Esophagus mucosa (tissue), 1 donor: ENCODE measurements at places on chromosomes 7 and 10. TPM values are rescaled to one million over a fixed set of nuclear protein-coding genes. Genes with fewer than 3 reads are reported as not detected.

- no peak for ATAC-seq
Observed at GRCh38 chr7:133959505-133959904, 167.6 kb upstream of the LRGUK start.

GRCh38 chr7:98733036-98733435, 116.0 kb downstream of the NPTX2 start:
- peak; percentile 57 for ATAC-seq

TAS2R40 gene
- total RNA-seq, result not detected

DNA sequence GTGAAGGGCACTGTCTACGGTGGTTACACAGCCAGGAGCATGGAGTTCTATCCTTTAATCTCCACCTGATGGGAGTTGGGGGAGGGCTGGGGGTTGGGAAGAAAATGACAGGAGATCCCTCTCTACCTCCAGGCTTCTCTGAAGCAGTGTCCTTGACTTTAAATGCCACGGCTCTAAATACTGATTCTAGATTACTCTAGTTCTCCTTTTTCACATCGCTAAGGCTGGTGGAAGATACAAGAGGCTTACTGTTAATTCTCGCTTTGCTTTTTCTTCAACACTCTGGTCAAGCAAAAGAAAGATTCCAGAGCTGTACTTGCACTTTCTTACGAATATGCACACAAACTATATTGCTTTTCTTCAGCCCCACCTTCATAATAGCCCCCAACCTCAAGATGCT, 30.5 kb downstream of the ARL3 start:
- no peak for ATAC-seq

GRCh38 chr7:134696261-134696660, 49.6 kb downstream of the BPGM start:
- ATAC-seq, result no peak

DNA sequence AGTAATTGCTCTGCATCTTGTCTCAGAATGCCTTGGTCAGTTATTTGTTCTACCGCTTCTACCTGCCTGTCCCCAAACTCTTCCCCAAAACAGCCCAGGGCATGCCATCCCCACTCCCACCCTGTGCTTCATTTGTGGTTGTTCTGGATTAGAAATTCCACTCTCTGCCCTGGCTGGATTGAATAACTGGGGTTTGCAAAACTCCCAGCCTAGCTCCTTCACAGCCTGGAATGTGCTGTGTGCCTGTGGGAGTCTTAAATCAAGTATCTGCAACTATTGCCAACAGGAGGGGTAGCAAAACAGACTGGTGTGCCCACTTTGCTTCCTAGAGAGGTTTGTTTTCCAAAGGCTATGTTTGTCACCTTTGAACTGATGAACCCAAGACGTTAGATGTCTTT, 24.2 kb downstream of the TSPAN15 start:
- no peak for ATAC-seq

GRCh38 chr7:73991522-73992100, 36.4 kb upstream of the ELN start:
- no peak for ATAC-seq

- ATAC-seq, result no peak
Observed at GRCh38 chr7:133275008-133275407, 22.1 kb downstream of the EXOC4 start.

SLF2 gene
- 11.5 TPM for total RNA-seq

DNA sequence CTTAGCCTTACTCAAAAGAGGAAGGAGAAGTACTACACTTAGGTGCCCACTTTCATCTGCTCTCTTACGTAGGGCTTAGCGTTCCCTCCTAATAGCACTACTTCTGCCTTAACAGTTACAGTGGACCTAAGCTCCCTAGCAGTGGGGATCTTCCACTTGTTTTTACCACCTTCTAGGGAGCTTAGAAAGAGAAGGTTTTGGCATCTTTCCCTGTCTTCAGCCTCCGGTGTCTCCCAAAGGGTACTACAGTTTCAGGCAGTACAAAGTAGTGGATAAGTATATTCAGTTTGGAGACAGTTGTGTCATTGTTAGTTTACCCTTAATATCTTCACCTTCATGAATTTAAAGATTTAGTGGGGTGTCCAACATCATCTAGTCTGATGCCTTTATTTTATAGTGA, 14.6 kb downstream of the CHRM2 start:
- ATAC-seq, result no peak

DNA sequence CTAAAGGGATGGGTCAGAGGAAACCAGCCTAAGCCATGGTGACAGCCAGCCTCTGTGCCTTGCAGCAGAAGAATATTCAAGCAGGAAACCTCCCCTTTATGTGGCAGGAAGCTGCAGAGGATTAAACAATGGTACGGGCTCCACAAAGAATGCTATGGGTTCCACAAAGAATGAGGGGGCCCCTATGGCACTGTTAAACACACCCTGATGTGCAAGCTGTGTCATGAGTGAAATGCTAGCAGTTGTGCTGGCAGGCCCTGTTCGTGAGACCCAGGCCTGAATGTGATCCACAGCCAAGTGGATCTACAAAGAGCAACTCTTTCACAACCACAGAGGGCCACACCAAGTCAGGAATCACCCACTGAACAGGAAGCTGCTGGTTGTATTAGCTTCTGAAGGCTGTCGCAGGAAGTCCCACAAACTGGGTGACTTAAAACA, 68.9 kb downstream of the MYOF start:
- ATAC-seq, result peak; percentile 86

DNA sequence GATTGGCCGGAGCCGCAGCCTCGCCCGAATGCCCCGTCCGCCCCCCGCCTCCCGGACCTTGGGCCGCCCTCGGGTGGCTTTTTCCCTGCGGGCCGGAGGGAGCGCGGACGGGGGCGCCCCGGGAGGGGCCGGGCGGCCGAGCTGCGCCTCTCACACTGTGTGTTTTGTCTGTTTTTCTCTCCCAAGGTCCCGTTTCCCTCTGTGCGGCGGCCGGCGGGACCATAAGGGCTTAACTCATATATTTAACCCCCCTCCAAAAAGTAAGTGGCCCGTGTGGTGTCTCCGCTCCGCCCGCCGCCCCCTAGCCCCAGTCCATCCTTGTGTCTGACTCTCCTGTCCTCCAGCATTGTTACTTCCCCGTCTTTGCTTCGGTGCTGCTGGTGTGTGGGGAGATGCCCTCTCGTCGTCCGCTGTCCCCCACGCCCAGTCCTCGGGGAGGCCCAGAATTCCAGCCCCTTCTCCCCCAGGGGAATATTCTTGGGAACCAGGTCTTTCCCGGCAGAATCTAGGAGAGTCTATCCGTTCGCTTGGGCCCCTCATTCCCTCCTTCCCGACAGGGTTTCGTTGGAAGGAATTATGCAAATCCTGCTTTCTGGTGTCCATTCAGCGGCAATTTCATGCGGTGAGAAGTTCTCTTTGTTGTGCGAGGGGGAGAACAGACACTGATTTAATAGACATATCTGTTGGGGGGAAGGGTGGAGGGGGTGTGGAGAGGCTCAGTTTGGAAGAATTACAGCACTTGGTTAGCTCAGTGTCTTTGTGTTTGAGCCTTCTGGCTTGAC, 1.3 kb downstream of the LCOR start:
- ATAC-seq, result peak; percentile 1

GRCh38 chr10:24568042-24568441, 155.6 kb downstream of the ARHGAP21 start:
- no peak for ATAC-seq

DNA sequence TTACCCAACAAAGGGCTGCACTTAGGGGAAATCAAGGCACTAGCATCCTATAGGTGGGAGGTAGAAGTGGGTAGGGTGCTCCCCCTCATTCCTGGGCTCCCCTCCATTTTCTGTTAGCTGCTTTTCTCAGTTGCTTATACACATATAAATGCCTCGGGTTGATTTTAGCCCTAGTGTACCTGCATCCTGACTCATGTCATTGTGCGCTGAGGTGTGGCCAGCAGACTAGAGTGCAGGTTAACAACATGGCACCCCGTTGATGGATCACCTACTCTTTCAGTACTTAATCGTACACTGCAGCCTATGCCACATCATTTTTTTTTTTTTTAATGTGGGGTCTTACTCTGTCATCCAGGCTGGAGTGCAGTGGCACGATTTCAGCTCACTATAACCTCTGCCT, 144.0 kb upstream of the ITGB1 start:
- peak; percentile 43 for ATAC-seq

DNA sequence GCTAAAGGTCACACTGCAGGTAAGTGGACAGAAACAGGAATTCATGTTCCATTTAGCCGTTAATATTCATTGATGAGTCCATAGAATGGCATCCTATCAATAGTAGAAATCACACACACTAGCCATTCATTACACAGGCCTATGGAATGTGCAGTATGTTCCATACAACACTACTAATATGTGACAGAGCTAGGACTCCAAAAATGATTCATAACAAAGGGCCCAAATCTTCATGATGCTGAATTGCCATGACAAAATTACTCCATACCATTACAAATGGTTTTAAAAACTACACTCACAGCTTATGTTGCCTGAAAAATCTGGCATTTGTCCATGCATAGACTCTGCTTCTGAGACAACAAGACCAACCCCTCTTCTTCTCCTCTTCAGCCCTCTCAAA, 549.1 kb downstream of the XPNPEP1 start:
- no peak for ATAC-seq

MNX1 gene
- 0.12 TPM for total RNA-seq

- ATAC-seq, result no peak
Observed at GRCh38 chr10:3118641-3119091, 51.3 kb downstream of the PFKP start.

GRCh38 chr7:1717903-1718676, 48.0 kb downstream of the ELFN1 start:
- ATAC-seq, result no peak

DNA sequence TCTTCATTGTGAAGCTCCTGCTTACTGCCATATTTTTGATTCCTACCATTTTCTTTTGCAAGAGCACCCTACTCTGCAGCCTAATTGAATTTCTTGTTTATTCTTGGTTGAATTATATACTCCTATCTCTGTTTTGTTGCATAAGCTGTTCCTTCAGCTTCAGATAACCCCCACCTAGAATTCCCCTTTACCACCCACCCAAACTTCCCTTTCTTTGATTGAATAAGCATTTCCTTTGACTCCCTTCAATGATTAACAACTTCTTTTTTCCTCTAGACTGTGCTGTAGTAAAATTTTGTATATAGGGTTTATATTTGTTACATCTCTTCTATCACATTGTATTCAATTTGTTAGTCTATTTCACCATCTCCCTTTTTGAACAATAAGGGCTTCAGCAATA, 168.1 kb downstream of the GPR37 start:
- no peak for ATAC-seq

GRCh38 chr7:131619336-131620305, 63.2 kb upstream of the PODXL start:
- ATAC-seq, result peak; percentile 51

LGI1 gene
- total RNA-seq, result not detected

ARHGEF35 gene
- total RNA-seq, result 19.7 TPM

DNA sequence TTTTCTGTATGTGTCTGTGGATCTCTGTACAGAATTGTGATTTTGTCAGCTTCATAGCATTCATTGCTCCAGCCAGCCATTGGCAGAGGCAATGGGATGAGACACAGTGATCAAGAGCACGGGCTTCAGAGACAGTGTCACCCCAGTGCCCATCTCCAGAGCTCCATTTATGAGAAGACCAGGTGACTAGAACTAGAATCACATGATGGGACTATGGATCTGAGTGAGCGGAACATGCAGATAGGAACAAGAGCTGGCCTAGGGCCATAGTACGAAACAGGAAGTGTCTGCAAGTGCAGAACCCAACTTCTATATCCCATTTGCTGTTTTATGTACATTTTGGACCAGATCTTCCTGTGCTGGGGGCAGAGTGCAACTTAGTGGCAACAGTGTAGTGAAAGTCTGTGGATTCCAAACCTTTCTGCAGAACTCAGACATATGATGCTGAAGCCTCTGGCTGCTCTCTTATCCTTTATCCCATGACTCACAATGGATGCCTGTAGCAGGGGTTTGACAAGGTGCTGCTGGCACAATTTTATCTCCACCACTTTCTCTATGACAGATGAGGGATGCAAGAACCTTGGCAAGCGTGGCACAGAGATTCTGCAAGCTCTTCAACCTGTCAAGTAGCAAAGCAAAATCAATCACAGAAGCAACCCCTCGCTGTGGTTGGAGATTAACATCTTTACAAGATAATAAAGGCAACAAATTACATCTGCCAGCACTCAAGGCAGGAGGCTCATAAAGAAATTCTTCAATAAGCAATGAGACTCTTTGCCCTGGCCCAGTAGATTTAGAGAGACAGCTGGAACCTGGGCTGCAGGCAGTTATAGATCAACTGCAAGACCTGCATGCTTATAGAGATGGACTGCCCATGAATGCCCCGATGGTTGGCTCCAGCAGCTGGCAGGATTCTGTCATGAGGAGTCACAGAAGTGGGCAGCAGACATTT, 681.3 kb downstream of the TNS3 start:
- no peak for ATAC-seq

DNA sequence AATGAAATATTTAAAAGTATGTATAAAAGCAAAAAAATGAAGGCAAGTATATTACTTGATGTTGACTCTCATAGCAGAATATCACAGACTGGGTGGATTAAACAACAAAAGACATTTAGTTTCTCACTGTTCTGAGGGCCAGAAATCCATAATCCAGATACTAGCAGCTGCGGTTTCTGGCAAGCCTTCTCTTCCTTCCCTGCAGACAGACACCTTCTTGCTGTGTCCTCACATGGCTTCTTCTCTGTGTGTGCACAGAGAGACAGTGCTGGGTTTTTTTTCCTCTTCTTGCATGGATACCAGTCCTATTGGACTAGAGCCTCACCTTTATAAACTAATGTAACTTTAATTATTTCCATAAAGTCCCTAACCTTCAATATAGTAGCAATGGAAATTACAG, 127.9 kb upstream of the AKR1E2 start:
- ATAC-seq, result no peak

DNA sequence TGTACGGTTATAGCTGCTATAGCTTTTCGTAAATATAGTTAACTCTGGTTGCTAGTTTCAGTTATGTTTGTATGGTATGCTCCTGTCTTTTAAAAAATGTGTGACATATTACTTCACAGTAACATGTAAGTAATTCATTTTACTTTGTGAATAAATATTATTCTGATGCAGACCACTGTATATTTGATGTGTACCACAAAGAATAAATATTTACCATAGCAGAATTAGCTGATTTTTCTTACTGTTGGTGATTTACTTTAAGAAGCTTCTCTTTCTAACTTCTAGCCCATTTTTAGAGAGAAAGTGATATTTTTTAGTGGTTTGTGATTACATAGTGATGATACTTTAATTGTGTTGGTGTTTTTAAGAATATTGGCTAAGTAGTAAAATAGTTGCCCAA, 292.8 kb downstream of the BBS9 start:
- ATAC-seq, result no peak

DNA sequence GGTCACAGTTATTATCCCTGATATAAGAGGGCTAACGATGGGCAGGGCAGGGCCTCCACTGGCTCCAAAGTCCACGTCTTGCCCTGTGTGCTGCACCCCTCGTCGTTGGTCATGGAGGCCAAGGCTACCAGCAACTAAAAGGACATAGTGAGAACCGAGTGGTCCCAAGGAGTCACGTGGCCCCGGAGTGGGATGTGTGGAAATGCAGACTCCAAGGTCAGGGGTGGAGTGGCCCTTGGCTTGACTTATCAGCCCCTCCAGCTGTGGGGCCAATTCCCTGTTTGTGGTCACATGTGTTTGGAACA, 30.7 kb downstream of the BTBD16 start:
- no peak for ATAC-seq

NPTX2 gene
- 1.4 TPM for total RNA-seq

GRCh38 chr7:116211006-116211912, 920 bp downstream of the TES start:
- ATAC-seq, result peak; percentile 95
